ENCODE measurements at places on chromosomes 2 and 18.

GRCh38 chr2:101408925-101409324 lies 21.6 kb upstream of the CREG2 start:
- no peak for DNase-seq

DNA sequence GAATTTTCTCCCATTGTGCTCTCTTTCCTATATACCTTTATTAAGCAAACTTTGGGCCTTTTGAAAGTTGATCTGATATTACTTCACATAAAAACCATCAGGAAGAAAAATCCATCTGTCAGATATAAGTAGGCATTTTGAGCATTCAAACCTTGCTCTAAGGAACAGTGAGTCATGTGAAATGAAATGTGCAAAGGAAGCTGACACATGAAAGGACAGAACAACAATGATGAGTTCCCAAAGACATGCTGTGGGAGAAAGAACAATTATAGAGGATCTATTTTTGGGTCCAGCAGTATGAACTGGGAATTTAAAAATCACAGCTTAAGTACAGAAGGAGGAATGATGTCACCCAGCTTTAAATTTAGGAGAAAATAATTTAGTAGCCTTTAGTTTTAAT lies 18.1 kb downstream of the CALCRL start:
- no peak for DNase-seq

GRCh38 chr2:183060571-183061231 lies 17.8 kb upstream of the DUSP19 start:
- DNase-seq, result no peak

- DNase-seq, result no peak
Measured at GRCh38 chr18:46310258-46310657, 206.1 kb downstream of the HAUS1 start.

DNA sequence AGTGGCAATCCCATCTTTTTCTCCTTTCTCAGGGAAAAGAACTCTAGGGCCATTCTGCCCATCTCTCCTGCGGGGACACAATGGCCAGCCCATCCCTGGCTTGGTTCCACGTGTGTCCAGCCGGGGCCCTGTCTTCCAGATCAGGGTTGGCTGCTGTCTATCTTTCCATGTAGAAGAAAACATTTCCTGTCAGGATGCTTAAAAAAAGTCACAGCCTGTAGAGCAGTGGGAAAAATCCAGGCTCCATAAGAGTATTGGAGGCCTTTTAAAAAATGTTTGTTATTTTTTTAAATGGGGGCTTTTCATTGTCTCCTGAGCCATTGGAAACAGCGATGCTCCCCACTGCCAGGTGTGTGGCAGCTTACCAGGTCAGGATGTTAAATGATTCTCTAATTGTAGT lies 105.6 kb downstream of the TGFA start:
- no peak for DNase-seq

DNA sequence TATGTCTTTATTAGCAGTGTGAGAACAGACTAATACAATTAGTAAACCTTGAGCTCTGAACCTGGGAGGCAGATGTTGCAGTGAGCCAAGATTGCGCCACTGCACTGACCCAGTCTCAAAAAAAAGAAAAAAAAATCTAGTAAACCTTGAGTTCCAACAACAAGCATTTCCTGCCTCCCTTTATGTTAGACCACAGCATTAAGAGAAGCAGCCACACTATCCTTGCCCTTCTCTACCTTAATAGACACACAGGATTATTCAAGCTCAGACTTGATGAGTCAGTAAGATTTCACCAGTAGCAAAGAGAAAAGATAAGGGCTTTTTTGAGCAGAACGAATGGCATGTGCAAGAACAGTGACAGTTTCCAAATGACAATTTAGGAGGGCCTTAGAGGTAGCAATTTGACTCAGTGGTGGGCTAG lies 18.0 kb upstream of the GLS start:
- DNase-seq, result peak; percentile 61

GRCh38 chr2:238272156-238272555 lies 16.3 kb downstream of the PER2 start:
- no peak for DNase-seq

DNA sequence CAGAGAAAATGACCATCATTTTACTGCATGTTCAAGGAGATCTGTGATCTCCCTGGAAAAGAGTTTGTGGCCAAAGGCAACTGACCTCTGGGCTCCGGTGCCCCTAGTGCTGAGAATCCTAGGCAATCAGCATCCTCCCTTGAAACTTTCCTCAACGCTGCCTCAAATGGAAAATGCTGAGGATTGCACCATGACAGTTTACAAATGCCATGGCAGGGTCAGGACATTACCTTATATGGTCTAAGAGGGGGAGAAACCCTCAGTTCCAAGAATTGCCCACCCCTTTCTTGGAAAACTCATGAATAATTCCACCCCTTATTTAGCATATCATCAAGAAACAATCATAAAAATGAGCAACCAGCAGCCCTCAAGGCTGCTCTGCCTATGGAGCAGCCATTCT lies 48.3 kb downstream of the ALPK2 start:
- DNase-seq, result no peak

GRCh38 chr2:190846746-190847145 lies 33.9 kb upstream of the GLS start:
- no peak for DNase-seq

DNA sequence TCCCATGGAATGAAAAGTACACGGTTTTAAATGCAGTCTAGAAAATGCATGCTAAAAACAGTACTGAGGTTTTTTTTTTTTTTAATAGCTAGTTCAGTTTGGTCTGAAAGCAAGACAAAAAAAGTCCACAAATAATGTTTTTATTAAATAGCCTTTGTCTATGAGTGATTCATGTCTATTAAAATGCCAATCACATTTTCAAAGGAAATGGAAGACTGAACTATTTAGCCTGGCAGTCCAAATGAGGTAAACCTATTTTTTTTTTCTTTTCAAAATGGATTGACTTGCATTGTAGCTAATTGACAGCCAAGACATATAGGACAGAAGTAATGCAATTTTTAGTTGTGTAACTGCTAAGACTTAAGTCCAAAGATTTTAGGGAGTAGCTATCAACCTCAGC lies 90.3 kb downstream of the LRP1B start:
- no peak for DNase-seq

GRCh38 chr2:80377071-80377470 lies 72.5 kb upstream of the LRRTM1 start:
- no peak for DNase-seq

- DNase-seq, result peak; percentile 40
Measured at GRCh38 chr2:159516241-159516758, 100.0 kb downstream of the BAZ2B start.

- DNase-seq, result no peak
Measured at GRCh38 chr2:216991563-216991962, 131.7 kb upstream of the TNP1 start.

DNA sequence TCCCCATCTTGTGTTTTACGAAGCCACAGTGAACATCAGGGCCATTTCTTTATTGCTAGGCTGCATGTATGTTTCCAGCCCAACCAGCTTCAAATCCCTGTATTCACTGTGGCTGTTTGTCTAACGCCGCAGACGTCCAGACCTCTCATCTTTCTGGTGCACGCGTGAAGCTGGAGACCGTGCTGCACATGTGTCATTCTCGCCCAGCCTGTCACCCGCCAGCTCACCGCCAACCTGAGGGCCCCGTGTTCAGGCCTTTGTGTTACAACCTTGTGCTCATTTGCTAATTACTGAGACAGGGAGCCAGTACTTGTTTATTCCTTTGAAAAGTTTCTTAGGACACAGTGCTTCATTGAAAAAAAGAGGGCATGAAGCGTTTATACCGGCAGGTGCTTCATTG lies 21.4 kb downstream of the SALL3 start:
- no peak for DNase-seq

DNA sequence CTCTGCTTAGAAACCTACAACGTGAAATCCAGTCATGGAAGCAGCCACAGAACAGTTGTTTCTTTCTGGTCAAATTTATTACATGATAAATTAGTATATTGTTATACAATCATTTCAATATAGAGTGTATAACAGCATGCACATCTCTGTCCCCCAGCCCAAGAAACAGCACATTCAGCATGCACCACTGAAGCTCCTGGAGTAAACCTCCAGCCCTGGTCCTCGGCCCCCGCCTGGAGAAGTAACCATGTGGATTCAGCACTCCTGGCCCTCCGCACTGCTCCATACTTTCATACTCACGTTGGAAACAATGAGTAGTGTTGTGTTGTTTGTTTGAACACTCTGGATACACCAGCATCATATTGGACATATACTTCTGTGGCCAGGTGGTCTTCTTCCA lies 15.3 kb upstream of the ID2 start:
- DNase-seq, result no peak

Data from activated CD4-positive, alpha-beta T cell treated with anti-CD3 and anti-CD28 coated beads, Interleukin-2, Interleukin-6, amounts not matched to agents 100 ng/mL and 50 ng/mL, durations not matched to agents 16 hours and 8 hours (primary cell).